GM13976 (cell line): ENCODE measurements at places on chromosomes 6 and 20.
A peak's percentile ranks its signal among the peaks of the same experiment; 100 is the strongest.

- DNase-seq, result no peak
Measured at GRCh38 chr20:42346189-42347170, 728.3 kb upstream of the CHD6 start.

DNA sequence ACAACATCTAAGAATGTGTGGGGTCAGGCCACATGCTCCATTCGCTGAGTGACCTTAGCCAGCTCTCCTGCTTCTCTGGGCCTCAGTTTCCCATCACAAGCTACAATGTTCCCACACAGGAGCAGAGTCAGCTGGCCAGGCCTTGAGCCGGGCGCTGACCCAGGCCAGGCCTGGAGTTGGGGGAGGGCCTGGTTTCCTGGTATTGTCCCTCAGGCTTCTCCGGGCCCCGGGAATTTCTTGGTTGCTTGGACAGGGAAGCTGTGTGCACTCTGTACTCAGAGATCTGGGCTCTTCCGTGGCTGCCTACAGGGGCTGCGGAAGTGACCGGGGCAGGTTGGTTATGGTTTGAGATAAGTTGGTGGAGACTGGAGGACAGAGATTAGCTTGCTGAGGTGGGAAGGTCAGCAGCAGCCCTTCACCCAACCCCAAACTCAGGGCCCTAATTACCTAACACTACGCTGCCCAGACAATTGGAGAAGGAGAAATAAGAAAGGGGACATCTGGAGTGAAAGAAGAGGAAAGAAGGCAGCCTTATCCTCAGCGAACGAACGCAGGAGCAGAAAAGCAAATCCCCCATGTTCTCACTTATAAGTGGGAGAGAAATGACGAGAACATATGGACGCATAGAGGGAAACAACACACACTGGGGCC is 6.2 kb downstream of the TGM2 start:
- no peak for DNase-seq

- DNase-seq, result no peak
Measured at GRCh38 chr6:56242346-56242745, 5.0 kb downstream of the COL21A1 start.

- no peak for DNase-seq
Measured at GRCh38 chr6:85047818-85048217, 283.4 kb upstream of the TBX18 start.

GRCh38 chr20:19928328-19929011 is 88.7 kb upstream of the NAA20 start:
- DNase-seq, result no peak

GRCh38 chr20:9402141-9402540 is 112.2 kb upstream of the LAMP5 start:
- no peak for DNase-seq

DNA sequence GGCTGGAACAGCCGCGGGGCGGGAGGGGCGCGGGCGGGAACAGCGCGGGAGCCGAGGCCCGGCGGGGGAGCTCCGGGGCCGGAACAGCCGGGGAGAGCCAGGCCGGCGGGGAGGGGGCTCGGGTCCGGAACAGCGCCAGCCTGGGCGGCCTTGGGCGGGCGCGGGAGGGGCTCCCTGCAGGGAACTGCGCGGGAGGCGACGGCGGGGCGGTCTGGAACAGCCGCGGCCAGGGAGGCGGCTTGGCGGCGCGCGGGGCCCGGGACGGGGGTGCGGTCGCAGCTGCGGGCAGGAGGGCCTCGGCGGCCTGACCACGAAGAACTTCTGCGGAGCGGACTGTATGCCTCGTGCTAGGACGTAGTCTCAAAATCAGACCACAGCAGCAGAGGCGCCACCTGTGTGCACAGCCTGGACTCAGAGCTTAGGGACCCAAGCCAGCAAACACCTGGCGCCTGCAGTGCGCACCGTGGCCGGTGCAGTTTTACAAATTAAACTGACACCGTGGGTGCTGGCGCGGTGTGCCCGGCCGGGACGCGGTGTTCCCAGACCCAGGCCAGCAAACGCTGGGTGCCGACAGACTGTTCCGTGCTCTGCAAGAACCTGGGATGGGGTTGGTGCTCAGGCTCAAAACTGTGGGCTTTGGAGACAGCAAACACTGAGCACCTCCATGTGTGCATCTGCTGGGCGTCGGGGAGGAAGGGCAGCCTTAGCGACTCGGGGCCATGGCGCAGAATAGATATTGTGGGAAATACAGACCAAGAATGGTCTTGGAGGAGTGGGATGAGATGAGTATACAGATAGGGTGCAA is 572 bp downstream of the ZNF341 start:
- DNase-seq, result peak; percentile 86

GRCh38 chr6:127186889-127187288 is 68.4 kb downstream of the RSPO3 start:
- no peak for DNase-seq

DNA sequence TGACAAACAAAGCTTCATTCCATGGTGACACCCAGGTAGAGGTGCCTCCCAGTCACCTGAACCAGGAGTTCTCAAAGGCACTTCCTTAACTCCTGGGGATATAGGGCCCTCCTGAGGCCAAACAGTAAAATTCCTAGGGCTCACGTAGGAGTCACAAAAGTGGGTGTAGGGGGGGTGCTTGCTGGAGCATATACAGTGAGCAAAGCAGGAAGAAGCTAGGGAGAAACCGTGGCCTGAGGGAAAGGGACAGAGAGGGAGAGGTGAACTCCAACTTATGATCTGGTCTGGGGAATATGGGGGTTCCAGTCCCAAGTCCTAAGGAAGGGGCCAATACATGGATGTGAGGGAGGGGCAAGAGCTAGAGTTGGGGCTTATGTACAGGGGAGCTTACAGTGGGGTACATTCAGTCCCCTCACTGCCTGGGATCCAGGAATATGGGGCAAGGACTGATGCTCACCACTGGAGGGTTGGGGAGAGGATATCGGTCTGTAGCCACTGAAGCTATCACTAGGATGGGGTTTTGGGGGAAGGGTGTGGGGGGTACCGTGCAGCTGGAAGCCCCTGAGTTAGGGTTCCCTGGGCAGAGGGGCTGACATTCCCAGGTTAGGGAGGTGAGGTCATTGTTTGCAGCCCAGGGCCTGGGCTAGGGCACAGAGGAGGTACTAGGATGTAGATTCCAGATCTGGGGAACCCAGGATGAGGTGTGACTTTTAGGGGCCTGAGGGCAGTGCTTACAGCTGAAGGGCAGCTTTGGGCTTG is 950 bp downstream of the PEDS1 start:
- no peak for DNase-seq

DNA sequence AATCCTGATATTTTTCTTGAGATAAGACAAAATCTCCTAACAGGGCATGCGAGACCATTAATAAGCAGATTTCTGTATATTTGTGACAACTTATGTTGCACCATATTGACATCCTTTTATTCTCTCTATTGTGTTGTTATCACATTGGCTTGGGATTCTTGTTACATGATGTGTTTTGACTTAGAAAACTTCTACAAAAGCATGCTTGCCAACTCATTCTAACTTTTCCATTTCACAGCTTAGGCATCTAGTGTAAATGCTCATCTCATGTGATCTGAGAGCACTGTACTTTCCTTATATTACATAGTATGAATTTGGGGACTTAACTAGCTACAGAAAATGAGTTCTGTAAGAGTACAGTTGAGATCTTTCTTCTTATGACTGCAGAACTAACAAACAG is 1040.7 kb upstream of the ADGRB3 start:
- no peak for DNase-seq

DNA sequence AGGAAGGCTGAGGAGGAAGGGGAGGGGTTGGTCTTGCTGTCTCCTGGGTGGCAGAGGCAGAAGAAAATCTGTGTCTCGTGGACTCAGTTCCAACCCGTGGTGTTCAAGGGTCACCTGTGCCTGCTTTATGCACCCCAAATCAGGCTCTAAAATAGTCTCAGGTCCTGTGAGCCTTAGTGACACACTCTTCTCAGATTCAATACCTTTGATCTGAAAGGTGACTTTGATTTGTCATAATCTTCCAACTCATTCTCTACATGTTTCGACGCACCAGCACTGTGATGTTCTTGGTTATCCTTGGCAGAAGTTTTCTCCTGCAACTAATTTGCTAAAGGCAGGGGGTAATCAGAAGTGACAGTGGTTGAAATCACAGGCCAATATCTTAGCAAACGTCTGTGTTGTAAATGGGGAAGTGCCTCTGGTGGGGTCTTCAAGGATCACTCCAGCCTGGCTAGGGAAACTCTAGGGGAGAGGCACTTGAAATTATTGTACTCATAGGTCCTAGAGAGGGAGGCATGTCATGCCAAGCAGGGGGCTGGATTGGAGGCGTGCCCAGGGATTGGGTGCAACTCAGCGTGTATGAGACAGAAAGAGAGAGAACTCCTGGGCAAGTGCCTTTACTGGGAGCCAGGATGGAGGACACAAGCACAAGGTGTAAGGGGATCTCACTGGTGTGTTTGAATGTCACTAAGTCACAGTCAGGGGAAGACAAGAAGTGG is 19.0 kb upstream of the PRND start:
- DNase-seq, result no peak

- no peak for DNase-seq
Measured at GRCh38 chr6:5046430-5046829, 38.7 kb upstream of the PPP1R3G start.

DNA sequence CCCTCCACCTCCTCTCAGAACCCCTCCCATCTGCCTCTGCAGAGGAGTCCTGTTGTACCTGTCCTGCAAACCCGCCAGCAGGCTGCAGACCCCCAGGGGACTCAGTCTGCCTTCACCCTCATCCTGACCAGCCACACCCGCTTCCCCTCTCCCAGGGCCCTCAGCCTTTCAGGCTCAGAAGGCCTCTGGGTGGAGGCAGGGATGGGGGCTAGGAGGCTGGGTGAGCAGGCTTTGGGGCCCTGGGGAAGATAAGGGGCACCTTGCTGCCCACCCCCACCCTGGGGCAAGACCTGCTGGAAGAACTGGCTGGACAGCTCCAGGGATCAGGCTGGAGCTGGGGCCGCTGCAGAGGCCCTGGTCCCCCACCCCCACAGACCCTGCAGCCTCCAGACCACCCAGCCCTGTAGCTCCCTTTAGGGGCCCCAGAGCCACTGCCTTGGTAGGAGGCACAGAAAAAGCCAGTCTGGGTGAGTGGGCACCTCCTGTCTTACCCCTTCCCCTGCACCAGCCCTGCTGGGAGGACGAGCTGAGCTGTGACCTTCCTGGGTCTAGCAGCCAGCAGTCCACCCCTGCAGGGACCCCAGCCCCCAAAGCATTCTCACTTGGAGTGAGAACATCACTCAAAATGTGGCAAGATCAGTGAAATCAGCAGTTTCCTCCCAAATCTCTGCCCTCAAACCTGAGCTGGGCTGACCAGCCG is 5.2 kb downstream of the TEAD3 start:
- DNase-seq, result no peak

- DNase-seq, result no peak
Measured at GRCh38 chr6:142872376-142872775, 72.6 kb downstream of the HIVEP2 start.

DNA sequence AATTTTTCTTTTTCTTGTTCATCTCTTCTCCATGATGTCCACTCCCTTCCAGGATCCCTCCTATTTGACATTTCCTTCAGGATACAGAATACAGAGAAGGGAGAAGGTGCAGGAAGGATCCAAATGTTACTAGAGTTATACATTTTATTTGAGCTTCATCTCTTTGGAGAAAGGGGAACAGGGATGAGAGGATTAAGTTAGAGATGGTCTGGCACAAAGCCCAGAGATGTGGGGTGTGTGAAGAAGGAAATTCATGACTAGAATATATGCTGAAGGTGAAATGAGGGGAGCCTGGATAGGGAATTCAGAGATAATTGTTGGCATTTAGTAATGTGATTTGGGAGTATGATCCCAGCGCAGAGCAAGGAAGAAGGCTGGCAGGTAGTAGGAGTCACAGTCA is 22.5 kb upstream of the SRPK1 start:
- no peak for DNase-seq

- DNase-seq, result no peak
Measured at GRCh38 chr6:156694679-156695078, 82.5 kb upstream of the ARID1B start.

- DNase-seq, result no peak
Measured at GRCh38 chr6:167807756-167808155, 19.0 kb upstream of the AFDN start.

DNA sequence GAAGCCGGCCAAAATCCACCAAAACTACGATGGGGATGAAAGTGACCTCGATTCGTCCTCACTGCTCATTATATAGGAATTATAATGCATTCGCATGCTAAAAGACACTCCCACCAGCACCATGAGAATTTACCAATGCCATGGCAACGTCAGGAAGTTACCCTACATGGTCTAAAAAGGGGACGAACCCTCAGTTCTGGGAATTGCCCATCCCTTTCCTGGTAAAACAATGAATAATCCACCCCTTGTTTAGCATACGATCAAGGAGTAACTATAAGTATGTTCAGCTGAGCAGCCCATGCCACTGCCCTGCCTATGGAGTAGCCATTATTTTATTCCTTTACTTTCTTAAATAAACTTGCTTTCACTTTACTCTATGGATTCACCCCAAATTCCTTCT is 20.1 kb upstream of the FAM110A start:
- no peak for DNase-seq

DNA sequence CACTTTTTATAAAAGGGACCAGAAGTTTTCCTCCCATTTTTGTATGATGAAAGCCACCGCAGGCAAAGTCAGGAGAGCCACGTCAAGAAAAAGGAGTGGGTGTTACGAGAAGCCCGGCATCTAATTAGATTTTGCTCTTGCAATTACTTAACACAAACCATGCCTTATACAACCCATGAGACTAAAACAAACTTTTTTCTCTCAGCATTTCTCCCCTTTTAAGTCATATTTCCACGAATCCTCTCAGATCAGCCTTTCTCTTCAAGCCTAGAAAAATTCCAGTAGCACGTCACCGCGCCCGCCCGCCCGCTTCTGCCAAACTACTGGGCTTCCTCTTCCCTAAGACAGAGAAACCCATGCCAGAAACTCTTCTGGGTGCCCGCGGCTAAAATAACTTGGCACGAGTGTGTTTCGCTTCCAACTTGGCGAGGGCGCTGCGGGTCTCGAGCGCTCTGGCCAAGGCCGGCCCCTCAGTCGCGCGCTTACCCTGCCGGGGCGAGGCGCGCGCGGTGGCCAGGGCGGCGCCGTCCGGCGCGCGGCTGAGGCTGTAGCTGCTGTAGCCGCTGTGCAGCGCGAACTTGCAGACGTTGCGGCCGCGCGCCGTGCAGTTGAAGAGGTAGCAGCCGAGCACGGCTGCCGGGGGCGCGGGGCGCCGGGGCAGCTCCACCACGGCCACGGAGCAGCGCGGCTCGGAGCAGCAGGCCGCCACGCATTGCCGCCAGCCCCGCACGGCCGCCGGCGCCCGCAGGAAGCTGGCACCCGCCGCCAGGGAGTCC is 1.0 kb downstream of the LRP11 start:
- peak; percentile 64 for DNase-seq

DNA sequence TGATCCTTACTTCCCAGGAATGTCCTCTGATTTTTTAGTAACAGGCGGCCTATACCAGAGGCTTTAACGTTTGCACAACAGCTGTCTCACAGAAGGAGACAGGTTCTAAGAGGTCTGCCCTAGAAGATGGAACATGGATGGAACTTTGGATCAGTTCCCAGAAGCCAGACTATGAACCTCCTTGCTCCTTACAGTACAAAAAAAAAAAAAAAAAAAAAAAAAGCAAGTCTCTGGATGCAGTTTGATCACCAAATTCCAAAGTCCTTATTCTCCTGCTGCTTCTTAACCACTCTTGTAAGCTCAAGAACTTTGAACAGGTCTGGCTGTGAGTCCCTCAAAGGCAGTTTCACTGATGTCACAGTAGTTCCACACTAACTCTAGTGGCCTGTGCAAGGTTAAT is 2.0 kb upstream of the TRMT11 start:
- no peak for DNase-seq
